HAP-1 (cell line): ENCODE measurements at places on chromosomes 5 and 9.

DNA sequence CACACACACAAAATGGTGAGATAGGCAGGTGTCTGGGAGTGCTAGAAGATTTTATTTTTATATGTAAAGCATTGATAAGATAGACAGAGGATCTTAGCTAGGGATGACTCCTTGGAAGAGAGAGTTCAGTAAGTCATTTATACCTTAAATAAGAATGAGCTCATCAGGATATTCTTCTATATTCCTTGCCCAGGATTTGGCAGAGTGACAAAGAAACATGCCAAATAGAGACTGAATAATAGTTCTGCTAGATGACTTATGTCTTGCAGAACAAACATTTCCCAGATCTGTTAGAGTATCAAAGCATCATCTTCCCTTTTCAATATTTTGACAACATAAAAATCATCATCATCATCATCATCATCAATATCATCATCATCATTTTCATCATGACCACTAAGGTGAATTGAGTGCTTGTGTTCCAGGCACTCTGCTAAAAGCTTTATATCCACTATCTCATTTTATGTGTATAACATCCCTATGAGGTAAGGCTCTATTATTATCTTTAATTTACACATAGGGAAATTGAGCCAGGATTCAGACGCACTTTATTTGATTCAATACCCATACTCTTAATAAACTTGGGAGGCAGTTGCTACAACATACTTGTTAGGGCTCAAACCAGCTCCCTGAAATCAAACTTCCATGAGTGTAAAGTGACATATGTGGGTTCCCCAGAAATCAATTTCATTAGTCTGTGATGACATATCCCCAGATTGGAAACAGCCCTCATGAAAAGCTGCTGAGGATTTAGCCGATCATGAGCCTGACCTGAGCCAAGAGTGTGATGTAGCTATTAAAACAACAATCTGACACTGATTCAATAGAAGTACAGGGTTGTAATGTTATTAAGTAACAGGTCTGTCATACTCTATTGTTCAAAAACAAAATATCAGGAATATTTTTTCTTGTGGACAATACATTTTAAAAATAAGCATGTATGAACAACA is 176.3 kb upstream of the SEMA6A start:
- no peak for DNase-seq

DNA sequence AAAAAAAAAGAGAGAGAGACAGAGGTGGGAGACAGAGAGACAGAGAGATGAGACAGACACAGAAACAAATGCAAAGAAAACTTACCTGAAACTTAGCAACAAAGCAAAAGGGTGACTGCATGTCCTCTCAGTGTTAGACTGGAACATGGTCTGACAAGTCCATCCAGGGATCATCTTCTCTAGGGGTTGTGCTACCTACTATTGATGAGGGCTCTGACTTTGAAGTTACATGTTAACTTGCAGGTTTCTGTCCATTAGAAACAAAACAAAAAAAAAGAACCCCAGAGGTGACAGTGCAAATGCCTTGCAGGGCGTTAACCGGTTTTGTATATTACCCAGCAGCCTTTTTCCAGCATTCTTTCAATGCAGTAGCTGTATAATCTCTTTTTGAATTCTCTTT is 13.6 kb upstream of the SPARC start:
- no peak for DNase-seq

DNA sequence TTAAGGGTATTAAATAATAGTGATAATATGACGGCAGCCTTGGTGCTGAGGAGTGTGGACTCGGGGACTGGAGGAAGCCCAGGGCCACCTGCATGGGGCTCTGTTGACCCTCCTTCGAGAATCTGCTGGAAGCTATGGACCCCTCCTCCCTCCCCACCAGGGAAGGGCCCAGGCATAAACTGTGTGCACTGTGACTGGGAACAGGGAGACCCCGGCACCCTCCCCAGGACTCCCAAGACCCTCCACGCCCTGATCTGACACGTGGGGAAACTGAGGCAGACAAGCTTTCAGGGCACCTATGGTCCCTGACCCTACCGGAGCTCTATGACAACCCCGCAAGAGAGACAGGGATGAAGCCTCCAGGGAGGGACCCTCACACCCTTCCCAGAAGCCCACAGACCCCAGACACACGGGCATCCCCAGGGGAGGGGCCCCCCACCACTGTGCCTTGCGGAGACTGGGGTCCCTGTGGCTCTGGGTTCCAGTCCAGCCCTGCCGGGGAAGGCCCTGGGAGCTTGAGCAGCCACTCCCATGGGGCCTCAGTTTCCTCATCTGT is 6.5 kb upstream of the EGFL7 start:
- DNase-seq = no peak

DNA sequence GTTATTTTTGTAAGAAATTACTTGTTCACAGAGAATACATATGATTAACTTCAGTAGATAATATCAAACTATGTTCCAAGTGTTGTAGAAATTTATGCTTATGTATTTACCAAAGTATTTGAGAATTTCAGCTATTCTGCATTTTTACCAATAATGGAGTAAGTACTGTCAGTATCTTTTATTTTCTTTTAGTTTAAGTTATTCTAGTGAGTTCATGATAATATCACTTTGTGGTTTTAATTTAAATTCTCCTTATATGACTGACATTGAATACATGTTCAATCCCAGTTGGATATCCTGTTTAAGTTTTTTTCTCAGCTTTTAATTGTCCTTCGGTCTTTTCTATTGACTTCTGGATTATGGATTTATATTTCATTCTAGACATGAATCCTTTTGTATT is 1024.6 kb downstream of the EFNA5 start:
- DNase-seq = no peak

GRCh38 chr5:31393126-31393525 is 138.8 kb downstream of the DROSHA start:
- no peak for DNase-seq

DNA sequence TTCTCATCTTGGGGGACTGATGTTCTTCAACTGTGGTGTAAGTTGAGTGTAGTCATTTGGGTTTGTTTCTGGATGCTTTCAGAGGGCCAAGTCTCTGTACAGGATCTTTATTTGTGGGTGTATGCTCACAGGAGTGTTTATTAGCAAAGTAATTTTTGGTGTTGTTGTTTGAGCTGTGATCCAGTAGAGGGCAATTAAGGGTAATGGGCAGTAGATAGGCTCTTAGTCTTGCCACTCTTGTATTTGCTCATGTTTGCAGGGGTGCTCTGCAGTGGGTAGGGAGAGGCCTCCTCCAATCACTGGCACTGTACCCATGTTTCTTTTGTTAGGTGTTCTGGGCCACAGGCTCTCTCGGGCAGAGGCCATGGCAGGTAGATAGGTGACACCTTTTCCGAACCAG is 45.9 kb upstream of the ITGA2 start:
- DNase-seq = no peak

DNA sequence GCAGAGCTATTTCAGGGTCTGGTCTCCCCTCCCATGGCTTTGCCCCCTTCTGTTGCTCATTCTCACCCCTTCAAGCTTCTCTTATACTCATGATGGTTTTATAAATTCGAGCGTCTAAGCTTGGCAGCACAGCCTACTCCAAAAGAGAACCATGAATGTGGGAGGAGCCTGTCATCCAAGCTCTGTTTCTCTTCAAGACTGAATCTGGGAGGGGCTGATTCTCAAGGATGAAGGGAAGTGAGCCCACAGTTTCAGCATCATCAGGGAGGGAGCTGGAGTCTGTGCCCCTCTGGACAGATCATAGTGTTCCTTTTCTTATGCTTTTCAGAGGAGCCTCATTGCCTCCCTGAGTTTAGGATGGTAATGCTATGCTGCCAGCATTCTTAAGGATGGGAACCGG is 168.6 kb downstream of the CFAP90 start:
- no peak for DNase-seq

DNA sequence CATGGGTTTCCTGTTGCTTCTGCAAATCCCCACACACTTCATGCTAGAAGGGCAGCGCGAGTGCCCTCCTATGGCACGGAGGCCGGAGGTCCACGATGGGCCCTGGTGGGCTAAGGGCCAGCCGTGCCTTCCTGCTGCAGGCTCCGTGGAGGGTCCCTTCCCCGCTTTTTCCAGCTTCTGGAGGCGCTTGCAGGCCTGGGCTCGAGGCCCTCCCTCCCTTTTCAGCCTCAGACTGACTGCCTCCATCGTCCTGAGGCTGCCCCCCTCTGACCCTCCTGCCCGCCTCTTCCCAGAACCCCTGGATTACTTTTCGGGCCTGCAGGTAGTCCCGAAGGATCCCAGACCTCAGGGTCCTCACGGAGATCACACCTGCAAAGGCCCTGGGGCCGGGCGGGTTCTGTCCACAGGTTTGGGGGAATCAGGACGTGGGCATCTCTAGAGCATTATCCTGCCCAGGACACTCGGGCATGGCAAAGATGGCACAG is 3.2 kb upstream of the TERT start:
- DNase-seq = no peak

DNA sequence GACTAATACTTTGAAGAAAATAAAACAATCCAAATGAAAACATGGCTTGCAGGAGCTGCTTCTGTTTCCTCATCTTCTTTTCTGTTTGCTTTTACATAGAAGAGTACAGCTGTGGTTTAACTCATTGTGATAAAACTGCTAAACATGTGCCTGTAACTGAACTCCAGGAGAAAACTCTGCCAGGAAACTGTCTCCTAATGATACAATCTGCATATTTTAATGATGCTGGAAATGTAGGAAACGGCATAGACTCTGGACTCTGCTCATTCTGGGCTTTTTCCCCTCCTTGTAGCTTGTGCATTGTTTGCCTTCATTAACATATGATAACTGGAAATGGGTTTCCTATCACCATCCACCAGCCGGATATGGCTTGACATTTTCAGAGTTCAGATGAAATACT is 813.3 kb upstream of the WWC1 start:
- no peak for DNase-seq
